AG04450 (cell line): ENCODE measurements at places on chromosomes 12 and 14.

GRCh38 chr12:43317156-43317555 lies 234.8 kb downstream of the ADAMTS20 start:
- no peak for DNase-seq

DNA sequence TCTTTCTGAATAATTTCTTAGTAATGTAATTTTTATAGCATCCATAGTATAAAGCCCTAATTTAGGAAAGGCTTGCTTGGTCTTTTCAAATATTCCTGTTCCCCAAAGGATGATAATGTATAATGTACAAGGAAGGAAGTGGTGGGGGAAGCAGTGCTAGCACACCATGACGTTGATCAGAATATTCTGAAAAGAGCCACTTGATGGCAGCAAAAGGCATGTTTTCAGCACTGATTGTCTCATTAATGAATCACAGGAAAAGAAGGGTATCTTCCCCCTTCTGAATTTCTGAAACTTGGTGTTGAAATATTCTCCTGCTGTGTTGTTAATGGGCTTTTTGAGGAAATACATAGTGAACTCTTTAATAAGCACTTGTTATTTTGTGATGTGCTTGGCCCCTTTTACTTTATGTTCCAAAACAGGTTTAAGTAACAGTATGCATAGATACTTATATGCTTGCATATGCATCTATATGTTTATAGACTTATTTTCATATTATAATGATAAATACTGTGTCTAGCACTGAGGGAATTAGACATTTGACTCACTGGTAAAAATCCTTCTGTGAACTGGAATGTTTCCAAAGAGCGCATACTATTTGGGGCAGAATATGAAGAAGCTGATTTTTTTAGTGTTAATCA lies 122.0 kb downstream of the TMEM117 start:
- DNase-seq = peak; percentile 15

DNA sequence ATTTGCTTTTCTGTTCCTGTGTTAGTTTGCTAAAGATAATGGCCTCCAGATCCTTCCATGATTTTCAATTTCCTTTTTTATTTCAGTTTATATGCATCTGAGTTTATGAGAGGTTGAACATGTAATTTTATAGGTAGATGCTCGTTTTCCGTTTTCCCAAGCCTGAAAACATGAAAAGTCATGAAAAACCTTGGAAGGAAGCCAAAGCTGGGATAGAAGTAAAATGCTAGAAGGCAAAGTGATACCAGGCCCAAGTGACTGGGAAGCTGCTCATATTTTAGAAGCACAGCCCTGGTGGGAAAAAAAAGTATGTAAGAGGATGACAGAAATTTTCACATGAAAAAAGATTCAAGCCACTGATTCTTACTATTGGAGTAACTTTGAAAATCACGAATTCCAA lies 290.8 kb downstream of the PRKD1 start:
- DNase-seq = no peak

GRCh38 chr12:120620624-120621023 lies 19.8 kb upstream of the CABP1 start:
- no peak for DNase-seq

GRCh38 chr12:65501093-65501621 lies 222.7 kb downstream of the MSRB3 start:
- no peak for DNase-seq

GRCh38 chr12:117404203-117404853 lies 42.9 kb upstream of the NOS1 start:
- no peak for DNase-seq

DNA sequence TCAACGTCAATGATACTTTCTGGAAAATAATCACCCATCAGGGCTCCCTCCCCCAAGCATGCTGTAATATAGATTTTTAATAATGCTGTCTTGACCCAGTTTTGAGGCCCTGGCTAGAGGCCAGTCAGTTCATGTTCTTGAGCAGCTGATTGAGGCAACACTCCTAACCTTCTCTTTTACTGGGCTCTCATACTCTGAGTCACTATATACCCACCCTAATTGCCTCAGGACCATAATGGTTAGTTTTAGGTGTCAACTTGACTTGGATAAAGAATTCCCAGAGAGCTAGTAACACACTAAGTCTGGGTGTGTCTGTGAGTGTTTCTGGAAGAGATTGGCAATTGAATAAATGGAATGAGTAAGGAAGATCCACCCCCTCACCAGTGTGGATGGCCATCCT lies 527.0 kb upstream of the ATP2B1 start:
- DNase-seq = no peak

DNA sequence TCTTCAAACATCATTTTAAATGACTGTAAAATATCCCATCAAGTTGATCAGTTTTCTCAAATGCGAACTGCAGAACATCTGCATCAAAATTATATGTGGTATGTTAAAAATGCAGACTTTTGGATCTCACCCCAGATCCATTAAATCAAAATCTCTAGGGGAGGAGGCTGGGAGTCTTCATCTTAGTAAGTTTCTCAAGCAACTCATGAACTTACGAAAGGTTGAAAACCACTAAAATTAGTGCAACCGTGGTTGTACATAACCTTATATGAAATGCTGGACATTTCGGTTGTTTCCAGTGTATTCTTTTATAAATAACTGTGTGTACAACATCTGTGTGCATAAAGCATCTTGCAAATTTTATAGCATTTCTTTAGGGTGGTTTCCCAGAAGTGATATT lies 39.2 kb downstream of the ZFP36L1 start:
- no peak for DNase-seq

DNA sequence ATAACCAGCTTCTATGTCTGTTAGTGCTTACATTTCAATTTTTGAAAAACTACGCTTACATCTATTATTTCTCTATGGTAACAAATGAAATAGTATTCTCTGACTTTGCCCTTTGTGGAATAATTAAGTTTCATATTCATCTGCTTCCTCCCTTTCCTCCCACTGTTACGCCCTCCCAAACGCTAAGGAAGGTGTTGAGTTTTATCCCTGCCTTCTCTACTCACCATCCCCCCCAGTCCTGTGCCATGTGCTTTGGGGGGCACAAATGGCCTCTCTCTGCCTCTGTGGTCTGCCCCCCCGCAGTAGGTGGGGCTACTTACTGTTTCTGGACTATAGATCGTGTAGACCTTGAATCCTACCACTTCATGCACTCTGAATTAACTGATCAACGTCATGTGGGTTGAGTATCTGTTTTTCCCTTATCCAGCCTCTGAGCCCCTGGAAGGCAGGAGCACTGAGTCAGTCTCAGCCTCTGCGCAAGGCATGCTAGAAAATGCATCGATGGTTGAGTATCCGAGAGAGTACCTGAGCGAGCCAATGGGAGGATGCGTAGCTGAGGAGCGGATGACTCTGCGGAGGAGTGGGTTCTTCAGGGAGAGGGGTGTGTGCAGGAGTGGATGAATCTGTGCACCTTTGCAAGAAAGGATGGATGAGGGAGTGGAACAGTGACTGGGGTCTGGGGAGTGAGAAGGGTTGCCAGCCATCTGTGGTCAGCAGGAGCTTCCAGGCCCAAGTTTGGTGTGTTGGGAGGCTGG lies 114.5 kb upstream of the RTL1 start:
- DNase-seq = no peak

GRCh38 chr12:43113135-43113534 lies 438.9 kb downstream of the ADAMTS20 start:
- no peak for DNase-seq

- DNase-seq = no peak
Measured at GRCh38 chr12:49813131-49813530, 15.1 kb downstream of the NCKAP5L start.

DNA sequence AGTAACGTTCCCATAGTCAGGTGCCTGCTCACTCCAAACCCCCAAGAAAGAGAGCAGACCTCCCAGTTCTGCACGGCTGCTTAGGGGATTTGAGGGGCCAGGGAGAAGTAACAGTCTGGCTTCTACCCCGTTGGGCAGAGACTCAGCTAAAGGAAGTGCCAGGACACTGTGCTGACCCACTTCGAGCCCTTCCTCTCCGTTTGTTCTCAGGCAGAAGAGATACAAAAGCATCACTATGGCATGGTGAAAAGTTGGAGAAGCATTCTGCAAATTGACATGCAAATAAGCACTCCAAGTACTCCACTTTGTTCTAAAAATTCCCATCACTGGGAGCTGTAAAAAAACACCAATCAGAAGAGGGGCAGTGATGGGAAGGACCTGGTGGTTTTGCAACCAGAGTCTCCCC lies 239.1 kb downstream of the EGLN3 start:
- DNase-seq = no peak

GRCh38 chr14:99971941-99972747 lies 93.1 kb upstream of the EVL start:
- no peak for DNase-seq

- DNase-seq = no peak
Measured at GRCh38 chr12:81797100-81797499, 38.0 kb upstream of the PPFIA2 start.

DNA sequence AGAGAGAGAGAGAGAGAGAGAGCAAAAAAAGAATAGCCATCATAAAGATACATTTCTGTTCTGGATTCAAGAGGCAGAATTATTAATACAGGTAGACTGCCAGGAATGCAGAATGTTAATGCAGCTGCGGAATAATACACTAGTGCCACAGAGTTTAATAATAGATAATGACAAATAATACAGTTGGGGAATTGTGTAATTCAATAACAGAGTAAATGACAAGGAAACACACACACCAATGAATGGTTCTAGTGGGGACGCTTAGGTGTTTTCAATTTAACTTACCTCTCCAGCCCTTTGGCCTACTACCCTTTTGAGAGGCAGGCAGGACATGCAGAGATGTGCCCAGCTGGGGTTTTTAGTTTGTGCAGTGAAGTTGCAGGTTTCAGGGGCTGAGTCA lies 313.9 kb downstream of the NRXN3 start:
- no peak for DNase-seq

DNA sequence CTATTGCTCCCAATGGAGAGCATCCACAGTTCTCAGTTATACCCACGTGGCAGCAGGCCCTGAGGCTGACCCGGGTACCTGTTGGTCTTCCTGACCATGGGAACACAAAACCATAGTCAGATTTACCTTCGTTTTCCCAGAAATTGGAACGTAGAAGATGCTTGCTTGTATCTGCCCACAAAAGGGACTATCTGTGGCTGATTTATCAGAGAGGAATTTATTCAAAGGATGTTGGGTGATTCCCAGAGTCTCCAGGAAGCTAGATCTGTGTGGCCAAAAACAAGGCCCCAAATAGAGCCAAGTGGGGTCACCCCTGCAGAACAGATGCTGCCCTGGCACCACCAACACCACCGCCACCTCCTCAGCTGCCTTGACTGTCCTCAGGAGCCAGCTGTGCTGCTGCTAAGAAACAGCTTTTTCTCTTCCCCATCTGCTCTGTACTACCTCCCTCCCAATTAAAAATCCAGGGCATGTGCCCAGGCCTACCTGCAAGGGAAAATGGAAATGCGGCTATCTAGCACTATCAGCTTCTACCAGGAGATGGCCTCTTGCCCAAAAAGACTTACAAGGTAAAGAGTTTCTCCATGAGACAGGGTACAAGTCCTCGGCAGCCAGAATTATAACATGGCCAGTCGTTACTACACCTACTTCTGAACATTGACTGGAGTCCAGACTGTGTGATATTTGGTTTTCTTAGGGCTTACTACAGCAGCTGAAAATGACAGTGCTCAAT lies 128.6 kb upstream of the PLEKHG7 start:
- no peak for DNase-seq

DNA sequence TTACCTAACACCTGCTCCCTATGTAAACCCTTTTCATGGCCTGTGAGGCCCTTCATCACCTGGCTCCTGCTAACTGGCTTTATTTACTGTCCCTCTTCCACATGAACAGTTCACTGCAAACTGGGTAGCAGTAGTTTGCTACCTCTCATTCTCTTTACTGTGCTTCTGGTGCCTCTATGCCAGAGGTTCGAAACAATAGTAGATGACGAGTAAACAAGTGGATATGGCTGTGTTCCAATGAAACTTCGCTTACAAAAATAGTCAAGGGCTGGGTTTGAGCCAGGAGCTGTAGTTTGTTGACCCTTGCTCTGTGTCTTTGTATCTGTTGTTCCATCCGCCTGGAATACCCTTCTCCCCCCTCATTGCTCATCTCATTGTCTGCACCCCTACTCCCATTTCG lies 233.6 kb upstream of the RMST start:
- DNase-seq = no peak

- DNase-seq = no peak
Measured at GRCh38 chr12:107523775-107524535, 161.6 kb upstream of the PWP1 start.
